ENCODE measurements at places on chromosomes 3 and 15. TPM values are rescaled to one million over a fixed set of nuclear protein-coding genes. Genes with fewer than 3 reads are reported as not detected.
A peak's percentile ranks its signal among the peaks of the same experiment; 100 is the strongest.

GRCh38 chr15:92899948-92900730 is at the start of gene CHD2:
Gene CHD2 (plus strand): TSS chr15:92900324. CDS start chr15:92901238, 914 bp downstream.
- H3K4me3 ChIP-seq, result peak within 1 kb of the TSS; percentile 97
- no peak for DNase-seq
- peak within 1 kb of the TSS; percentile 100 for H3K27ac ChIP-seq
- no peaks in the 10 kb centered on the region for H3K36me3 ChIP-seq
- H3K4me1 ChIP-seq, result no peaks in the 10 kb centered on the region
- H3K27me3 ChIP-seq, result no peaks in the 10 kb centered on the region

- H3K4me3 ChIP-seq, result peak overlapping the region; percentile 86
- H3K27me3 ChIP-seq, result no peaks in the 10 kb centered on the region
- H3K27ac ChIP-seq, result peak overlapping the region; percentile 82
- DNase-seq, result no peak
These were observed 341 bp downstream of the HEXA start for GRCh38 chr15:72375501-72375845.

- no peak overlapping the region for H3K27ac ChIP-seq
- no peaks in the 10 kb centered on the region for H3K27me3 ChIP-seq
These were observed 63.8 kb upstream of the ACP3 start for GRCh38 chr3:132253262-132253878.

- DNase-seq, result no peak
- no peaks in the 10 kb centered on the region for H3K27me3 ChIP-seq
- peaks cover 2% of the 10 kb centered on the region for H3K4me1 ChIP-seq
These were observed 20.9 kb downstream of the GNB4 start for GRCh38 chr3:179430277-179430870.

DNA sequence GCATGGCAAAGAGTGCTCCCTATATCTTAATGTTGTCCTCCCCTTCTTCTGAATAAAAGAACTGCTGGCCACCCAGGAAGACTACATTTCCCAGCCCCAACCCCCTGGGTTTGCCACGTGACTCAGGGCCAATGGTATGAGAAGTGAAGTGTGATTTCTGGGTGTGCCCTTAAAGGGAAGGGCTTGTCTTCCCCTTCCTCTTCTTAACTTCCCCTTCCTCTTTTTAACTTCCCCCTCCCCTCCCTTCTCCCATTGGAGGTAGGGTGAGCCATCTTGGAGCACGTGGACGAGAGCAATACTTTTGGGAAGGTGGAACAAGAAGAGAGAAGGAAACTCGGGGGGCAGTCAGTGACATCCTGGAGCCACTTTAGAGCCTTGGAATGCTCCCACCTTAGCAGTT is 6.8 kb upstream of the KBTBD12 start:
- no peak overlapping the region for H3K27ac ChIP-seq
- H3K36me3 ChIP-seq, result no peaks in the 10 kb centered on the region
- H3K4me1 ChIP-seq, result no peaks in the 10 kb centered on the region
- H3K4me3 ChIP-seq, result no peak overlapping the region

FAM43A gene
- total RNA-seq, result 8.4 TPM

ECE2 gene
- total RNA-seq, result not detected

LEKR1 gene
- 0.30 TPM for total RNA-seq

NIPA2 gene
- total RNA-seq, result 30.1 TPM

CGGBP1 gene
- total RNA-seq, result 65.8 TPM

CSPG5 gene
- total RNA-seq, result 0.81 TPM

Data from aorta (tissue), 5 donors.